ENCODE measurements at places on chromosomes 2 and 18.

DNA sequence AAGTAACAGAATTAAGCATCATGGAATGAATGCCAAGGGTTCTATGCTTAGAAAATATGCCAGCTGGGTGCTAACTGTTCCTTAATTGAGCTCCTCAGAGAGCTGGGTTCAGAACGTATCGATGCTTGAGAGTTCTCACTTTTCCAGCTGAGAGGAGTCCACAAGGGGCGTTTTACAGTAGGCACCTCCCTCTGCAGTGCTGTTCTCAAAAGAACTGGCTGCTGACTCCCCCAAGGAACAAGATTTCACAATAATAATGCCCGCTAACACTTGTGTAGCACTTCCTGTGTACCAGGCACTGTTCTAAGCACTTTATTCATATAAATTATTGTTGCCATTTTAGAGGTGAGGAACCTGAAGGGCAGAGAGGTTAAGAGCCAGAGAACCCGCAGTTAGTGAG lies 18.1 kb upstream of the TMEM237 start:
- no peak for DNase-seq

DNA sequence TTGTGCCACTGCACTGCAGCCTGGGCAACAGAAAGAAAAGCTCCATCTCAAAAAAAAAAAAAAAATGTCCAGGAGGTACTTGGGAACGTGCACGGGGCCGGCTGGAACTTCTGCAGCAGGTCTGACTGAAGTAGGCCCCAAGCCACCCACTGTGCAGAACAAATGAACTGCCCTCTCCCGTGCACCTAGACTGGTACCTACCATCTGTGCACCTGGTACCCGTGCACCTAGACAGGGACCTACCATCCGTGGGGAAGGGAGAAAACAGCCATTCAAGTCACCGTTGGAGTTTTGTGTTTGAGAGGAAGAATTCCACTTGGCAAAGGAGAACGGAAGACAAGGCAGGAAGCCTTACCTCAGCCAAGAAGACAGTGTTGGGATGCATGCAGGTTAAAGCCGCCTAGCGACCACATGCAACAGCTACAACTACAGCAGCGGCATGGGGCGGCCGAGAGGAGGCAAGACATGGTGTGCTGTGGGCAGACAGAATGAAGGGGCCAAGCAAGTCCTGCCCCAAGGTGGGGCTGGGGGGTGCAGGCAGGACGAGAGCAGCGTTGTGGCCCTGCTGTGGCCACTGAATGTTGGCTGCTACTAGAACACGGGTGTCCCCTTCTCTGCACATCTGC lies 16.1 kb downstream of the ST3GAL5 start:
- no peak for DNase-seq

DNA sequence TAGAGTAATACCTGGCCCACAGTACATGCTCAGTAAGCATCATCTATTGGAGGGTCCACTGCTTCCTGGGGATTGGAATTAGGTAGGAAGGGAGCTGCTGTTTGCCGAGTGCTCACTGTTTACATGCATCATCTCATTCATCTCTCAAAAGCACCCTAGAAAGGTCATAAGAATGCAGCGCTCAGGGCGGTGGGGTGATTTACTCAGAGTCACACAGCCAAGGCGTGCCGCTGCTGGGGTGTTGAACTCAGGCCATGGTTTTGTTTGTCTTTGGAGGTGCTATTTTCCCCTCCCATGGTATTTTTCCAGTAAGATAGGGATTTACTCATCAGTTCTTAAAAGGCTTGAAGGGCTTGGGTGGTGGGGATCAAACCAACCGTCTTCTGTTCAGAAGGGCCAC lies 227.5 kb downstream of the LDLRAD4 start:
- no peak for DNase-seq

GRCh38 chr2:67625690-67626475 lies 228.8 kb downstream of the ETAA1 start:
- no peak for DNase-seq

- no peak for DNase-seq
These were observed 1647.1 kb downstream of the SUCLG1 start for GRCh38 chr2:82811946-82812345.

DNA sequence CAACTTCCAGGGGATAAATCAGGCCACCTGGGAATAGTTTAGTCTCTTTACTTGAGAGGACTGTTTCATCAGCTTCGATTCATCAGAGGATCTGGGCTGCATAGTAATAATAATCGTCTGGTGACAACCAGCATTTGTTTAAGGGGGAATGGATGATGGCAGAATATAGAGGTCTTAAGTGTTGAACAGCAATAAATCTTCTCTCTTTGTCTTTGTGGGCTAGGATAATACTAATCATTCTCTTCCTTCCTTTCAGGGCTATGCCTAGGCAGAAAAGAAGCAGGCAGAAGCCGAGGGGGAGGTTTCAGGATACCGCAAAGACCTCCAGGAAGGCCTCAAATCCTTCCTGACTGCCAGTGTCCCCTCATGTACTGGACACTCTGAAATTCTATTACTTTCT lies 150.4 kb upstream of the GAREM1 start:
- DNase-seq: no peak

Data from activated CD4-positive, CD25-positive, alpha-beta regulatory T cell treated with anti-CD3 and anti-CD28 coated beads, Interleukin-2, amount 50 U/mL, for 16 hours (primary cell).